GM04503 (cell line): ENCODE measurements at places on chromosomes 3 and 15.
A peak's percentile ranks its signal among the peaks of the same experiment; 100 is the strongest.

DNA sequence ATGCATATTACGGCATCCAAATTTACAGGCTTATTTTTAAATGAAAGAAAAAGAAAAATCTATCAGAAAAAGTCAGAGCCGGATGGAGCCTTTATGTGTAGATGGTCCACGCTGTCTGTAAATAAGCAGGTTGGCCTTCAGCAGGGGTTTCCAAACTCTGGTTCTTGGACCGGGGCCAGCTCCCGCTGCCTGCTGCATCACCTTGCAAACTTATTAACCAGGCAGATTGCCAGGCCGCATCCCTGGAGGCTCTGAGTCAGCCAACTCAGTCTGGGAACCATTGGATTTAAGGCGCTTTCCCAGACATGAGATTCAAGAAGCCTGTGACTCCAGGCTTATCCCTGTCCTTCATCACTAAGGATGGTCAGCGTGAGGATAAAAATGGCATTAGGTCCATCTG is 212.4 kb downstream of the OPA1 start:
- no peak for DNase-seq

DNA sequence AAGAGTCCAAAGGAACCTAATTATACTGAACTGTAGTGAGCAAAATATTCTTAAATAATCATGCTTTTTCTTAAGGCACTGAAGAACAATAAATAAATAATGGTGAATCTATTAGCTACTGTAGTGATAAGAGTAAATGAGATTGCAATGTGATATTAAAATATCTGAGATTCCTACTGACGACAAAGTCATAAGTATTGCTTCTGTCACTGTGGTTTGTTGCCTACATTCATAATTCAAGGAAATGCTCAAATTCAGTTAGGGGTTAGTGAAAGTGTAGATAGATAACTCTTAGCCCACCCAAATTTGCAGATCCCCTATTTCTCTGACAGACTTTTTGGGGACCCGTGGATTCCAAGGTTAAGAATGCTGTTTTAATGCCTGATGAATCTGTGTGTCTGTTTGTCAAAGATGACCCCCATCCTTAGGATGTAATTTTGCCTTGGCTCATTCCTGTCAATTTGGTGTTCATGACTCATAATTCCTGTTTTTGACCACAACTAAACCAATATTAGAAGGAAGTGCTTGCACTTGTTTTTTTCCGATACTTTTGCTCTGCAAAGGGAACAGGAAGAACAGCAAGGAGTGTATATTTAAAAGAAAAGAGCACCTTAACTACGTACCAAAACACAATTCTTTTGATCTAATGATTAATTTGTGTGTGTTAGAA is 86.7 kb downstream of the MAGI1 start:
- DNase-seq, result no peak

- no peak for DNase-seq
Observed at GRCh38 chr3:158312560-158313141, 202.8 kb downstream of the RSRC1 start.

DNA sequence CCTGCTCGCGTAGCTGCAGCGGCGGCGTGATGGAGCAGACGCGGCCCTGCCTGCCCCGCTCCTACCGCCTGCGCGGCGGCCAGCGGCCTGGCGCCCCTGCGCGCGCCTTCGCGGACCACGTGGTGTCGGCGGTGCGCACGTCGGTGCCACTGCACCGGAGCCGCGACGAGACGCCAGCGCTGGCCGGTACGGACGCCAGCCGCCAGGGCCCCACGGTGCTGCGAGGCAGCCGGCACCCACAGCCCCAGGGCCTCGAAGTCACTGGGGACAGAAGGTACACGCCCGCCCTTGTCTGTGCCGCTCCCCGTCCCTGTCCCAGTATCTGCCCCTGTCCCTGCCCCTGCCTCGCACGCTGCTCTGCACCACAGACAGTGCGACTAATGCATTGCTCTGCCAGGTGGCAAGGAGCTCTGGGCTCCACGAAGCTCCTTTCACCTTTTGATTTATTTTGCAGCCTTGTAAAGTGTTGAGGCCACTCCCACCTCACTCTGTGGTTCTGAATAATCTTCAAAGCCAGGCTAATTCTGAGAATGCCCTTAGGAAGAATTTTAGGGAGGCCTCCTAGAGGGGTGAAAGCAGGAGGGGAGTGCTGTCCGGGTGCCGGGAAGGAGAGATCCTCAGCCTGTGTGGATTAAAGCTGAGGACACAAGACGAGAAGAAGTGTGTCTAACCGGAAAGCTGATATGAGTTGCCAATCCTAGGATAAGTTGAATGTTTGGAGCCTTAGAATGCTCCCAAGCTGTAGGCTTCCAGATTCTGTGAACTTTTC is 100.0 kb downstream of the THSD4 start:
- DNase-seq, result no peak

- no peak for DNase-seq
Observed at GRCh38 chr3:105529456-105529855, 162.7 kb downstream of the ALCAM start.

DNA sequence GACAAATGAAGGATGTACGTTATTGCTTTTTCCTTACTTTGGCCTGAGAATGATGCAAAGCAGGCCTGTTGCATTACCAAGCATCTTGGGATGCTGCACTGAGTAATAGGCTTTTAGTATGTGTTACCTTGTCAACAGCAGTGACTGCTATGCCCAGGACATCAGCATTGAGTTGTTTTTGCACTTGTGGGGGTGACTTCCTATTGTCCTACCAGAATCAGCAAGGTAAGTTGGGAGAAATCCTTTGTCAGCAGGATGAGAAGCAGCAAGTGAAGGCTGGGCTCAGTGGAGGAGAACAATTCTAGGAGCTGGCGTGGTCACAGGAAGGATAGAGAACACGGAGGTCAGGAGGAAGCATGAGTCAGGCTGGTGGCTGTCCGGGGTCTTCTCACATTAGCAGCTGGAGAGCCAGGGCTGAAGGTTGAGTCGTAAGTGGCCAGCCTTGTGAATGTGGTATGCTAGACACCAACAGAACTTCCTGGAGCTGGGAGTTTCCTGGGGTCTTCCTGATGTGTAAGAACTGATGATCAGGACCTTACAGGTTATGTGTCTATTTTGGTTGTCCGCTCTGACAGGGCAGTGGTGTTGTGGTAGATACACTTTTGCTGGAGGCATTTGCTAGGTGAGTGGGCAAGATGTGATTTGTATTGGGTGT is 142.7 kb downstream of the FNDC3B start:
- DNase-seq, result no peak

DNA sequence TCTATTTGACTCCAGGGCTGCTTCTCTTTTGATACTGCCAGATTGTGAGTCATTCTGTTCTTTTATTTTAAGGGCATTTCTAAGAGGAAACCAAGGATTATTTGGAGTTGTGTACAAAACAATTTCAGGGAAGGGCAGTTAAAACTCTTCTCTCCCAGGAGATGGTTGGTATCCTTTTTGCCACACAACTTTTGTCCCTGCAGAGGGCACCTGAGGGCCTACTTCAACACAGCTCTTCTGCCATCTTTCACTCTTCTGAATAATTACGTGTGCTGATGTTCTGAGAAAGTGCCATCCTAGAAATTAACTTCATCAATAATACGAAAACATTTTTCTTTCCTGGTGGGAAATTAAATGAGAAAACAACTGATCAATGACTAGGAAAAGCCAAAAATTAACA is 75.7 kb upstream of the GADL1 start:
- DNase-seq, result peak; percentile 11

- DNase-seq, result no peak
Observed at GRCh38 chr15:100041127-100041828, 300.5 kb downstream of the ADAMTS17 start.

- DNase-seq, result no peak
Observed at GRCh38 chr15:100623301-100623700, 20.9 kb downstream of the ASB7 start.

DNA sequence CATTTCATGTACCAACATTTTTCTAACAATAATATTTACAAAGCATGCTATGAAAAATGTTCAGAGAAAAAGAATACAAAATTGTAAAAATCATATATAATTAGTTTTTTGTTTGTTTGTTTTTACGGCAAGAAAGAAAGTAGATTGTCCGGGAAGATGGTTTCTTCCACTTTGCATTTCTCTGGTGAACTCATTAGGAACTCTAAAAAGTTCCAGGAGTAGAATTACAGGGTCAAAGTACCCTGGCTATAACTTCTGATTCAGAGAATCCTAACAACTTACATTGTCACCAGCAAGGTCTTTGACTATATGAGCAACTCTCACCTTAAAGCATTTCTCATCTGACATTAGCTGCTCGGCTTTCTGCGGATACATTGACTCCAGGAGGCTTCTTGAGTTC is 196.7 kb downstream of the PDE8A start:
- no peak for DNase-seq

- no peak for DNase-seq
Observed at GRCh38 chr3:46889381-46890110, 12.0 kb downstream of the PTH1R start.

DNA sequence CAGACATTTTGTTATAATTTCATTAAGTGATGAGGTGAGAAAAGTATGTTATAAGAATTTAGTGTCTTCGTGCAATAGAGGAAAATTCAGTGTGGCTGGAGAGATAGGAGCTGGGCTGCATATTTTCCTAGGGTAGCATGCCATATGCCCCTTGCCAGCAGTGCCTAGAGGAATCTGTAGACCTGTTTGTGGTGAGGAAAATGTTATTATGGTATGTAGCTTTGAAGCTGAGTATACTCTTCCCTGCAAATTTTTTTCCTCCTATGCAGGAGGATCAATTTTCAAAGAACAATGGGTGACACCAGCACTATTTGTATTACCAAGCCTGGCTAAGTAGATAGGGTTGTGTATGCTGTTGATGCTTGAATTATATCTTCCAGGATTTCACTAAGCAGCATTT is 200.6 kb downstream of the EDEM1 start:
- no peak for DNase-seq

DNA sequence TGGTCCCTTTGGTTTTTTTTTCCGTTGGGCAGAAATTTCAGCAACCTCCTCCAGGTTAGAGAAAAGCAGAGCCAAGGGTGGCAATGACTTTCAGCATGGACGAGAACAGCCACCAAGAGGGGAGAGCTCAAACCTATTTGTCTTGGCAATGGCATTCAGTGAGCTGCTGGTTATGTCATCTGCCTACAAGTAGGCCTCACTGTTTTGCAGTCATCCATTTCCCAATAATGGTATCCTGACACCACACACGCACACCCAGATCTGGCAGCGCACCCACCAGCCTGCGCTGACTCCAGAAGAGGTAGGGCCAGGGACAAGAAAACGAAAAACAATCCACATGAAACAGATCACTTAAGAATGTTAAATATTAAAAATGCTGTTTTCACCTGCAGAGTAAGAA is 92.3 kb downstream of the MAGI1 start:
- no peak for DNase-seq

DNA sequence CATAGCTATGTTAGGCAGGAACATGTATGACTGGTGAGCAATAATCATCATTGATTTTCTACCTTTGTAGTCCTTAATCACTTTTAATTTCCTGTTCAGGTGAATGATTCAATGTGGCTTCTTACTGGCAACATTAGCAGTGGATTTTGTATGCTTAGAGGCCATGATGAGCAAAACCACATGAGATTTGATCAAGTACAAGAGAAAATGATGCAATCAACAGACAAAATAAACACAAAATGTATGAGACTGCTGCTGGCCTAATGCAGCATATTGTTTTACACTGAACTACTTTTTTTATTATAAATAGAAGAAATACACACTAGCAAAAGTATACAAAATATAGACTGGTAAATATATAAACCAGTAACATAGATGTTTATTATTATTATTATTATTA is 47.5 kb upstream of the SI start:
- DNase-seq, result no peak

- DNase-seq, result no peak
Observed at GRCh38 chr3:112980080-112980479, 5.2 kb upstream of the CD200R1 start.

GRCh38 chr15:52727815-52728214 is 48.6 kb upstream of the ATOSA start:
- DNase-seq, result no peak

- DNase-seq, result no peak
Observed at GRCh38 chr3:151919446-151919845, 46.0 kb downstream of the SUCNR1 start.

- no peak for DNase-seq
Observed at GRCh38 chr3:11643201-11643603, 513 bp downstream of the VGLL4 start.

DNA sequence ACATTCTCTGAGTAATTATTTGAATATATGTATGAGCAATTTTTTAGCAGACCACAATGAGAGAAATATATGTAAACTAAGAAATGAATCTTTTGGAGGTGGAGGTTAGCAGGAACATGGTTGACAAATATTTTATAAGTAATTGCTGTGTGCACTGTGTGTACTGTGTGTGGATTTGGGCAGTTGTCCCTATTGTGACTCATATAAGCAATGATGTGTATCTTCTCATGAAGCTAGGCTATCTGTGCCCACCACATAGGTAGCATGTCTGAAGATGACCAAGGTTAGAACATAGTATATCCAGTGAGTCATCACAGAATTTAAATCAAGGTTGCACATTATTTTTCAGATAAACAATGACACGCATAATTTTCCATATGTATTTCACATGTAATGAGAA is 713.9 kb upstream of the GBE1 start:
- DNase-seq, result no peak

DNA sequence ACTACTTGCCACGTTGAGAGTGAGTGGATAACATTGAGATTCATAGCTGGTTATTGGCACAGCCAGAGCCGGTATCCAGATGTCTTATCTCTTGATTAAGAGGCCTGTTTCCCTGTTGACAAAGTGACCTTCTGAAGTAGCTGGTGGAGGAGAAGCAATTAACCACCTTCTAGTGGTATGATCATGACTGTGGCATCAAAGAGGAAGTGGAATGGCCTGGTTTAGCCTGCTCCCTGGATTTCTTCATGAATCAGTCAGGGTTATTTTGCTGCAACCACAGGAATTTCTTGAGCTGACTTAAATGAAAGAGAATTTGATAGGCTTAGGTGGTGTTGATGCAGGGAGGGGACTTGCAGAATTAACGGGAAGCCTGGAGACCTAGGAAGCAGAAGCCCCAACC is 398.3 kb downstream of the MFSD1 start:
- DNase-seq, result peak; percentile 73

- DNase-seq, result no peak
Observed at GRCh38 chr15:94586099-94586498, 354.7 kb downstream of the MCTP2 start.

DNA sequence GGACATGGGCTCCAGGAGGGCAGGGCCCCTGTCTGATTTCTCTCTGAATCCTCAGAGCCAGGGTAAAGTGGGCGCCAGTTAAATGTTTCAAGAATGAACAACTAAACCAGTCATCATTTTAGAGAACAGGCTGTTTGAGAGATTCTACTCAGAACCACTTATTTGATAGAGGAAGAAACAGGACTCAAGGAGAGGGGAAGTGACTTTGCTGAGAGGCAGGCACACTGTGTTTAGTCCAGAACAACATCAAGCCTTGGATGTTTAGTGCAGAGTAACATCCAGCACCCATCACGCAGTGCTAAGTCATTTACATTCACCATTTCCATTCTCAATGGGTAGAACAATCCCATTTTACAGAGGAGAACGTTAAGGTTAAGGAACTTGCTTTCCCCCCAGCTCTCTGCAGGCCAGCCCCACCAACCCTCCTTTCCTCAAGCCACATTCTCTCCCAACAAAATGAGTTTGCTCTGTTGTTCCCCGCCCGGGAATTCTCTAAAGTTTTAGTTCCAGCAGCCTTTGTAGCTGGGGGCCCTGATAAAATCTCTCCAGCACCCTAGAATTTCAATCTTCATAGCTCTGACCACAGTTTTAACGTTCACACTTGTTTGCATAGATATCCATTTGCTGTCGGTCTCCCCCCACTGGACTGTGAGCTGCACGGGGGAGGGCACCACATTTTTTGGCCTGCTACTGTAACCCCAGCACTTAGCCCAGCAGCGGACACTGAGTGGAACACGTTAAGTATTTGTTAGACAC is 962 bp downstream of the NMNAT3 start:
- no peak for DNase-seq

GRCh38 chr3:69357196-69357595 is 28.7 kb downstream of the FRMD4B start:
- DNase-seq, result no peak
